ENCODE measurements at places on chromosomes 2 and 18. TPM values are rescaled to one million over a fixed set of nuclear protein-coding genes. Genes with fewer than 3 reads are reported as not detected.

The TOGARAM2 gene
- not detected for total RNA-seq

The LIMS3 gene
- total RNA-seq, result 35.2 TPM

The RTN4 gene
- total RNA-seq, result 759 TPM

The GAL3ST2 gene
- total RNA-seq, result not detected

The NYAP2 gene
- total RNA-seq, result not detected

The POLR1A gene
- 27.0 TPM for total RNA-seq

The PUM2 gene
- total RNA-seq, result 55.0 TPM

The UGT1A8 gene
- total RNA-seq, result not detected

The MAP3K19 gene
- not detected for total RNA-seq

The FMNL2 gene
- total RNA-seq, result 51.6 TPM

The CXCR1 gene
- total RNA-seq, result not detected

The SPP2 gene
- not detected for total RNA-seq

The TEX51 gene
- total RNA-seq, result not detected

The COL4A4 gene
- total RNA-seq, result under 0.01 TPM

The RPS27A gene
- 1,983 TPM for total RNA-seq

The B4GALT6 gene
- 10.2 TPM for total RNA-seq

The PXDN gene
- 1,930 TPM for total RNA-seq

The NRBP1 gene
- total RNA-seq, result 117 TPM

The OTOS gene
- total RNA-seq, result not detected

The CRYBA2 gene
- not detected for total RNA-seq

The UGT1A1 gene
- total RNA-seq, result not detected

The RAMP1 gene
- not detected for total RNA-seq

The RAB6C gene
- total RNA-seq, result not detected

The NPAS2 gene
- total RNA-seq, result 15.8 TPM

The OXER1 gene
- not detected for total RNA-seq

The CLIP4 gene
- total RNA-seq, result 17.5 TPM

The DYSF gene
- total RNA-seq, result 300 TPM

The DSG2 gene
- 15.5 TPM for total RNA-seq

The KCNJ13 gene
- not detected for total RNA-seq

The SERPINE2 gene
- 51.3 TPM for total RNA-seq

The IL1A gene
- total RNA-seq, result 4.5 TPM

The ST6GAL2 gene
- 39.5 TPM for total RNA-seq

The SYT4 gene
- total RNA-seq, result not detected

The NIFK gene
- total RNA-seq, result 48.8 TPM

The ALPG gene
- not detected for total RNA-seq

The CD8B2 gene
- total RNA-seq, result not detected

All from glomerular endothelial cell (primary cell).